ENCODE measurements at places on chromosomes 1 and 21.

GRCh38 chr1:1202831-1203560 lies 3.4 kb downstream of the TNFRSF18 start:
- no peak for DNase-seq

GRCh38 chr21:14482165-14482564 lies 64.0 kb downstream of the SAMSN1 start:
- DNase-seq, result peak; percentile 22

DNA sequence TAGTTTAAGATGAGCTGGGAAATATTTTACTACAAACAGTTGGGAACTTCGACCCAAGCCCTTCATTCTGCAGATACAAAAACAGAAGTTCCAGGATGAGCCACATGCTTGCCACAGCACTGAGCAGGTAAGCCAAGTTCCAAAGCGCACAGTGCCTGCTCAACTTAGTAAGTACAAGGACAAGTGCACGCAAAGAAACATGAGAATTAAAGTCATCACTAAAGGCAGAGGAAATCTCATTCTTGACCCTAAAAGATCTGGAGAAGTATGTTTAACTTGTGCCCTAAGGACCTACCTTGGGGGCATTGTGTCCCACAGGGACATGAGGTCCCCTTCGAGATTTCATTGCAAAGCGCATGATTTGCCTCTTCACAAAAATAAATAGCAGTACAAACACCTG lies 1.2 kb upstream of the UBAP2L start:
- no peak for DNase-seq

- no peak for DNase-seq
These were observed 106.5 kb upstream of the COL24A1 start for GRCh38 chr1:86263101-86263500.

- DNase-seq, result no peak
These were observed 35.0 kb downstream of the ARHGEF10L start for GRCh38 chr1:17574516-17574915.

DNA sequence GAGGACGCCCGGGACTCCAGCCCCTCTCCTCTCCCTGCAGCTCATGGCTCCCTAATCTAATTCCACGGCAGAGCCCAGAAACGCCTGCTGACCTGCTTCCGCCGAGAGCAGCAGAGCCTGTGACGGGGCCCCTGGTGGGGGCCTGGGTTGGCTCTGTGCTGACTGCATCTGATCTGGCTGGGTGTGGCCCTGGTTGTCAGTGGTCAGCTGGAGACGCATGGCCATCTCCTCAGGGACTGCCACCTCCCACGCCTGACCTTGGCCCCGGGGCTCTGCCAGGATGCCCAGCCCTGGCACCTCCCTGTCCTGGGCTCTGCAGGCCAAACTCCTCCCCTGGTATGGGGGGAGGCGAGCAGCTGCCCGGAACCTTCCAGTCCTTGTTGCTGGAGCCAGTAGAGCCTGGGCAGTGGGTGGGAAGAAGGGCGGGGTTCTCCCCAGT lies 1.1 kb upstream of the PLCH2 start:
- DNase-seq, result no peak

- DNase-seq, result no peak
These were observed 36.4 kb downstream of the SLC35F3 start for GRCh38 chr1:233940908-233941307.

DNA sequence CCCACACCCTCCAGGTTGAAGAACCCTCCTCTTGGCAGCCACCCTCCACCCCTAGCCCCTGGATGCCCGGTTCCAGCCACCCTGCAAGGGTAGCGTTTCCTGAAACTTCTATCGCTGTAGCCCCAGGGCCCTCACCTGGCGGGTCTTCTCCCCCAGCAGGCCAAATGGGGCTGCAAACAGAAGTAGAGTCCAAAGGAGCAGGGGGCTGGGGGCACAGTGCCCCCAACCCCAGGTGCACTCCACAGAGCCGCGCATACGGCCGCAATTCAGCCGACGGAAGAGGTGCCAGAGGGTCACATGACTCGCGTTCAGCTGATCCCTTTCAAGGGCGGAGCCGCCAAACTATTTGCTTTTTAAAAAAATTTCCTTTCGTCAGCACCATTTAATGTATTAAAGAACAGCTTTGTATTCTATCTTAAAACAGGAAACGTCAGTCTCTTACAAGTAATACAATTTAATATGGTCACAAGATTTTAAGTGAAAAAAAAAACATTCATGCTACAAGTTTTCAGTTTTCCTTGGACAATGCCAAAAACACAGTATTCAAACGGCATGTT lies at the start of gene GLMP:
TSS of gene GLMP (minus strand) at position 289 of the 557 bp plus-strand sequence. CDS start at position 255, 34 bp downstream.
- DNase-seq, result peak; percentile 60

DNA sequence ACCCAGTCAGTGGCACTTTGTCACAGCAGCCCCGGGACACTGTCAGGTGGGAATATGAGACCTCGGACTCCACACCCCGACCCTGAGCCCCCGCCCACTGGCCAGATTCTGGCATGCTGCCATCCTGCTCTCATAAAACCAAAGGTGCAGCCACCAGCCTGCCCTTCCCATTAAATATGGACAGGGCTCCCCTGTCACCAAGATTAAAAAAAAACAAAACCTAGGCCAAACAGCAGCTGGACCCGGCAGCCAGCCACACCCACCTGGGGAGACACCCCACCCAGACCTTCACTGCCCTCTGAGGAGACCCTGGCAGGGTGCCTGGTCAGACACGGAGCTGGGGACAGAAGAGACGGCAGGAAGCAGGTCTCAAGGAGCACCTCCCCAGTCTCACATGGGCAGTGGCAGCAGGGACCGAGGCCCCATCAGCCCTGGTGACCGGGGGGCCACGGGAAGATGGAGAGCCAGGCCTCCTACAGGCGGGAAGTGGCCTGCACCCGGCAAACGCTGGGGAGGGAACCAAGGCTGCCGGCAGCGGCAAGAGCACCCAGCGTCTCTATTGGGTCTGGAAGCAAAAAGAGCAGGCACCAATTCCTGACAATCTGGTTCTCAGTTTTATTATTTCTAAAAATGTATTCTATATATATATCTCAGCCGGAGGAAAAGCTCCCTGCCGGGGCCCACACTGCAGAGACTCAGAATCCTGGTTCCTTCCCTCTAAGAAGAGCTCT lies 61.9 kb downstream of the ACOT7 start:
- DNase-seq, result no peak

DNA sequence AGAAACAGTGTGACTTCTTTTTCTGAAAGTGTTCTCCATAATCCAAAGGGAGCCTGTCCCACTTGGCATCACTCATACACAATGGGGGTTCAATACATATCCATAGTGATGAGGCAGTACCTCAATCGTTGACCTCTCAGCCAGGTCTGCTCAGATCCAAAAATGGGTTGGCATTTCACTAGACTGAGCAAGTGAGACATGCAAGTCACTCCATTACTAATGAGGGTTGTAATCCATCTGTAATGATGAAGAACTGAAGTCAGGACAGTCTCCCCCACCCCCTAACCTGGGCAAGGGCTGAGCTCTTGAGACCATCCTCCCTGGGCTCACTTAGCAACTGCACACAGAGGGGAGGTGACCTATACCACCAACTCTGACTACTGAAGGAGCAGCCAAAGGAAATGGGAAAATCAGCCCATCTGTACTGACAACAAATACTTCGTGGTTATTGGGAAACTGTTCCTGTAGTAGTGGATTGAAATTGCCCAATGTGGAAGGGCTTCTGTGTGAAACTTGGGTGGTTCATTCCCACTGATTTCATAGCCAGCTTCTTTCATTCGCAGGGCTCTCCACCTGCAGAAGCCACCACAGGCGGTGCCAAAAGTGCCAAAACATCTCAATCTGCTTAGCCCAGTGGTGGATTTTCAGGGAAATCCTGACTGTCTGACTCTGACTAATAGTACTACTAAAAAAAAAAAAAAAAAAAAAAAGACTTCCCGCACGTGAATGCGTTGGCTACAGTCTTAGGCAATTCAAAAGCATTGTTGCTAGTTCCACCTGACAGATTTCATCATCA lies 5.0 kb downstream of the NGF start:
- no peak for DNase-seq

DNA sequence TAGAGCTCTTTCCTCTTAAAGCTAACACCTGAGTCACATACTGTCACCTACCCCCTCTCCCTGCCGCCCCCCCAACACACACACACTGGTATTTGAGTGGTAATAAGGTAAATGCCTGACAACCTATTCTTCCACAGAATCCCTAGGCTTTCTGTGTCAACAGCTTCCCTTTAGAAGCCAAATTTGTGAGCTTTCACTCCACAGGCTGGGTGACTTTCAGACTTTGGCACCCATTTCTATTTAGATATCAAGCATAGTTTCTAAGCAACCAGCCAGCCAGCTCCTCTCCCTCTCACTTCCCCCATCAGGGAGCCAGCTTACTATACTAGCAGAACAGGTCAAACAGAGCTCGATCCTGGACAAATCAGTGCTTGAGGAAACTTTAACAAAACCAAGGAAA lies 3.2 kb upstream of the C1orf74 start:
- DNase-seq, result no peak

DNA sequence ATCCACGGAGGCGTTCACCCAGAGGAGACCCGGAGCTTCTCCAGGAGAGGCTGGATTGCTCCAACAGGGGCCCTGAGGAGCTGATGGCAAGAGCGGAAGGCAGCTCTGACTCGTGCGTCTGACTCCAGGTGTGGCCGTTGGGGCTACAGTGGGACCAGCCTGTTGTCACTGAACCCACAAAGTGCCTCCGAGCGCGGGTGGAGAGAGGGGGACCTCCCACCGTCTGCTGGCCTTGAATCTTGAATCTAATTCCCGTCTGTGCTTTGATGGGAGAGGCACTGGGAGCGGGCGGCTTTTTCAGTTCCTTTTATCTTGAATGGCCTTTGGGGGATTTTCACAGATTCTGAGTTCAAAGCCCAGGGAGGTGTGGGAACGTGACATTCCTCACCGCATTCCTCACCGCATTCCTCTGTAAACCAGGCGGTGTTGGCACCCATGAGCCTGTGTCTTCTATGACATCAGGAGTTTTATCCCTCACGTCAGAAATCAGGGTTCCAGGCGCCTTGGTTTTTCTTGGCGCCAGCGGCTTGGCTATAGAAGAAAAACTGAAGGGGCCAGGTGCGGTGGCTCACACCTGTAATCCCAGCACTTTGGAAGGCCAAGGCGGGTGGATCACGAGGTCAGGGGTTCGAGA lies 39.2 kb upstream of the COL18A1 start:
- DNase-seq, result no peak

DNA sequence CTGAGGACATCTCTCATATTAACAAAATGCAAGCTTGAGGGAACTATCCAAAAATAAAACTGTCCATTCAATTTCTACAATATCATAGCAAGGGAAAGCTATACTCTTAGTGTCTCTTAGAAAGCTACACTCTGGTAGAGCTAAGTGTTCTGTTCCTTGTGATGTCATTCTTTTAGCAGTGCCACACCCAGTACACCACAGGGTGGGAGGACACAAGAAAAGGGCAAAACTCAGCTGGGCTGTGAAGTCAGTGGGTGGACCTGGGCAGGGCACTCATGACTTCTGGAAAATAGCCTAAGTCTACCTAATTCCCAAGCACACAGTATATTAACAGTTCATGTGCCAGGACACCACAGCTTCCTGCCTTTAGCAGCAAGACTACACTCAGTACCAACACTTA lies 42.2 kb upstream of the TNFSF4 start:
- no peak for DNase-seq

GRCh38 chr1:30111431-30111830 lies 612.0 kb downstream of the MATN1 start:
- DNase-seq, result peak; percentile 43

DNA sequence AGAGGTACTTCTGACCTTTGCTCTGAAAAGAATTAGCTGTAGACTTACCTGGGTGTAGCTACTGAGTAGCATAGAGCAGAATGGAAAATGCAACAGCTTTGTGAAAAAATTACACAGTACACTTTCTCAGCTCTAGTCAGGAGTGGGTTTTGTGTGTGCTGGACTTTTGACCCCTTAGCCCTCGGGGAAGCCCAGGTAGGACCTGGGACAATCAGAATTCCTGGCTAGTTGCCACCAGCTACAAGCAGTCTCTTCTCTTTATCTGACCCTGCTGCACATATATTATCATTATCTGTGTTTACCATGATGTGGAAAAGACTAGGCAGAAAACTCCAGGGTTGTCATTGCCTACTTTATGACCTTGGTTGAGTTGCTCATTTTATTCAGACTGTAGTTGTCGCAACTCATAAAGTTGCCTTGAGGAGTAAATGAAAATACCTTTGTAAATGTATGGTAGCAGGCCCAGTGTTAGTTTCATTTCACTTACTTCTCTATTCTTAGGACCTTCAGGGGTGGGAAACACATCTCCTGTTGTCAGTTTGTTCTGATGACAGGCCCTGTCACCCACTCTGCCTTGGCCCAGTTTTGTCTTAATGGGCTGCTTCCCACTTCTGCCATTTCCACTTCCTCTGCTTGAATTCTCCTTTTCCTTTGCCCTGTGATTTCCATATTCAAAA lies 5.4 kb downstream of the NEK7 start:
- DNase-seq, result no peak

GRCh38 chr1:26078286-26079177 lies 11.1 kb upstream of the TRIM63 start:
- DNase-seq, result no peak

DNA sequence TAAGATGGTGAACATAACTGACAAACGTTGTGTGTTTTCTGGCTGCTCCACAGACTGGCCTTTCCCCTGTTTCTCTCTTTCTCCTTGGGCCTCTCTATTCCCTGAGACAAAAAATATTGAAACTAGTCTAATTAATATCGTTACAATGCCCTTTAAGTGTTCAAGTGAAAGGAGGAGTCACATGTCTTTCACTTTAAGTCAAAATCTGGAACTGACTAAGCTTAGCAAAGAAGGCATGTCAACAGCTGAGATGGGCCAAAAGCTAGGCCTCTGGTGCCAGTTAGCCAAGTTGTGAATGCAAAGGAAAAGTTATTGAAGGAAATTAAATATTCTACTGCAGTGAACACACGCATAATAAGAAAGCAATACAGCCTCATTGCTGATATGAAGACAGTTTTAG lies 32.2 kb upstream of the FCRL3 start:
- DNase-seq, result no peak

- no peak for DNase-seq
These were observed 135.7 kb upstream of the PROX1 start for GRCh38 chr1:213852107-213852506.

GRCh38 chr1:198913667-198914066 lies 274.8 kb downstream of the PTPRC start:
- DNase-seq, result no peak

DNA sequence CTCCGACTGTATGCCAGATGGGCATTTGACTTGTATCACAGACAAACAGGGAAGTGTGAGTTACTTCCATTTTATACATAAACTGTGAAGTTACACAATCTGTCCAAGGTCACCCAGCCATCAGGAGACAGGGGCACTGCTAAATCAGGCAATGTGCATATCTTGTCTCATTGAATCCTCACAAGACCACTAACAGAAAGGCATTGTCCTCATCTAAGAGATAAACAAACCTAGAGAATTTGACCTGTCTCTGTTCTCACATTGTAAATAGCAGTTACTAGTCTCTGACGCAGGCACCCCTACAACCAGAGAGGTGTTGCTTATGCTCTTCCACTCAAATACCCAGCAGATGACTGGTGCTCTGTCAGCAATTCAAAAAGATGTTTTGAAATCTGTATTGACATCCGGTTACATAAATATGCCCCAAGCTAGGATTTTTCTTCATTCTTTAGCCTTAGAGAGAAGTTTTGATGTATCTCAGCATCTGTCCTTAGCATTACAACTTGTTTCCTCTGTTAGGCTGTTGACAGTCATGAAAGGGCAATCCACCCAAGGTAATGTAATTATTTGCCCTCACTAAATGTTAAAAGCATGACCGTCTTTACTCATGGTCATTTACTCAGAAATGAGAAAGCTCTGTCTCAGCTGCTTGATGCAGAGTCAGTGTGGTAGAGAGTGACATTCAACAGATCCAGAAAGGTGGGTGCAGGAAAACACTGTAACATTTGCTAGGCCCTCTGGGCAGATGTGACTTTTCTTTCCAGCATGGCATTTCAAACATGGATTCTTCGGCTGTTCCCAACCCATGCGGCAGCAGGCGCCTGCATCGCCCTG lies 51.9 kb upstream of the ZNF326 start:
- DNase-seq, result no peak

GRCh38 chr1:70140894-70141293 lies 64.5 kb downstream of the LRRC40 start:
- no peak for DNase-seq
